ENCODE measurements at places on chromosomes 11 and 22.

DNA sequence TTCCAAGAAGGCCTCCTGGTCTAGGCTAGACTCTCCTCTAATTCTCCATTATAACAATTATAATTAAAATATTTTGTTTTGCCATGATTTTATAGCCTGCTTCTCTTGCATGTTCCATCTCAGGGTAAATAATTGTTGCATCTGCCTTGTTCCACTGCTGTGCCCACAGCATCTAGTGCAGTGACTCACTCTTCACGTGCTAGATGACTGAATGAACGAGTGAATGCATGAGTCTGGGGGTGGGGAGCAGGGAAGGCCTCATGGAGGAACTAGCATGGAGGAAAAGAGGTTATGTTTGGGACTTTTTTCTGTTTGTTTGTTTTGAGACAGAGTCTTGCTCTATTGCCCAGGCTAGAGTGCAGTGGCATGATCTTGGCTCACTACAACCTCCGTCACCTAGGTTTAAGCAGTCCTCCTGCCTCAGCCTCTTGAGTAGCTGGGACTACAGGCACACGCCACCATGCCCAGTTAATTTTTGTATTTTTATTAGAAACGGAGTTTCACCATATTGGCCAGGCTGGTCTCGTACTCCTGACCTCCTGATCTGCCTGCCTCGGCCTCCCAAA lies 5.2 kb upstream of the OAF start:
- ATAC-seq: no peak

GRCh38 chr11:126587541-126587940 lies 232.1 kb downstream of the ST3GAL4 start:
- ATAC-seq: no peak

DNA sequence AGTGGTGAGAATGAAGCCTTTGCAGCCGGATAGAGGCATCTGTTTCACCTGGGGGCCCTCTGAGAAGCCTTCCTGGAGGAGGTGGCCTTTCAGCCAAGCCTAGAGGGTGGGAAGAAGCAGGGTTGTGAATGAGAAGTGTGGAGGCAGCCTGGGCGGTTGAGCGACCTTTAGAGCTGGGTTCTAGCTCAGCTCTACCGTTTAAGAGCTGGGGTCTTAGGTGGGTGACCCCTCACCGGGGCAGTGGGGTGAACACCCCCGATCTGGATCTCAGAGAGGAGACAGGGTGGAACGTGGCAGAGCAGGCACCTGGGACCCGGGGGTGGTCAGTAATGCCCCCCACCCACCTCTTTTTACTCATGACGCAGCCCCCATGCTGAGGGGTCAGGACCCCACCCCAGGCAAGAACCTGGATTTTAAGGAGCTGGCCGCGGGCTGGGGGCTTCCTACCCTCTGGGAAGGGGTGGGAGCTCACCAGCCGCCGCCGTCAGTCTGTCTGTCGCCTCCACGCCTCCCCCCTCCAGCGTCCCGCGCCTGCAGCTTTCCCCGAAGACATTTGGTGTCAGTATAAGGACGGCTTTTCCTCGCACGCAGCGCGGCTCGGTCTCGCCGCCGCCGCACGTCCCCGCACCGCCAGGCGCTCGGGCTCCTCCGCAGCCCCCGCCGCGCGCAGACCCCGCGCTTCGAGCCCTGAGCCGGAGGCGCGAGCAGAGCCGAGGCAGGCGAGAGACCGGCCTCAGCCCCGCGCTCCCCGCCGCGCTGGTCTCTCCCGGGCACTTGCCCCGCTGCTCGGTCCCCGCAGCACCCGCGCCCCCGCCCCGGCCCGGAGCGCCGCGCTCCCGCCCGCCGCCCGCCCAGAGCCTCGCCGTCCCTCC lies 13.3 kb upstream of the CACNA1I start:
- peak; percentile 44 for ATAC-seq

GRCh38 chr11:78560826-78561484 lies 13.7 kb downstream of the NARS2 start:
- ATAC-seq: no peak

DNA sequence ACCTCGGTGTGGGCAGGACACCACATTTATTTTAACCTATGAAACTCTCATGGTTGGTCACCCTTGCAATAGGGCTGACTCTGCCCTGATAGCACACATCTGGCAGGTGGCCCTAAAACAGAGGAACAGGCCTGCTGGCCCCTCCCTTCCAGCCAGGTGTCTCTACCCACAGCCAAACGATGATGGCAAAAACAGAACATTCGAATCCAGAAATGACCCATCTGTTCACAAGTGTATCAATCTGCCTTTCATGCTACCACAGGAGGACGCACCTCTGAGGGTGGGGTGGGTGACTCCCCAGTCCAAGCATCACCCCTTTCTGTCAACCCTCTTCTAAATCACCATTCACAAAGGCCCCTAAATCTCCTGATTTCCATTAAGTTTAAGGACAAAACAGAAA lies 118.1 kb downstream of the ETS1 start:
- peak; percentile 8 for ATAC-seq

DNA sequence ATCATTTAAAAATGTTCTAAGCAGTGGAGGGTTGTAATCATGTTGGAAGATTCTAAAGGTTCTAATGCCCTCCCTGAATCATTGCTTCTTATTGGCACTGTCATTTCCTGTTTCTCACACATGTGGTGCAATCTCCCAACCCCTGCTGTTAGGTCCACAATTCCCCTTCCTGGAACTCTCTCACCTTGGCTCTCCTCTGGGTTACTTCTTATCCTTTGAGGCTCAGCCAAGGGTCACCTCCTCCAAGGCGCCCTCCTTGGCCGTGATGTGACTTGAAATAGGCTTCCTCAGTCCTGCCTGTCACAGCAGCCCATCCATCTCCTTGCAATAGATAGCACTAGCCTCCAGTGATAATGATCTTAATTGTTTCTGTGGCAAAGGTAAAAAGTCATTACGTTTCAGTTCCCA lies 149.8 kb downstream of the TTC17 start:
- no peak for ATAC-seq

DNA sequence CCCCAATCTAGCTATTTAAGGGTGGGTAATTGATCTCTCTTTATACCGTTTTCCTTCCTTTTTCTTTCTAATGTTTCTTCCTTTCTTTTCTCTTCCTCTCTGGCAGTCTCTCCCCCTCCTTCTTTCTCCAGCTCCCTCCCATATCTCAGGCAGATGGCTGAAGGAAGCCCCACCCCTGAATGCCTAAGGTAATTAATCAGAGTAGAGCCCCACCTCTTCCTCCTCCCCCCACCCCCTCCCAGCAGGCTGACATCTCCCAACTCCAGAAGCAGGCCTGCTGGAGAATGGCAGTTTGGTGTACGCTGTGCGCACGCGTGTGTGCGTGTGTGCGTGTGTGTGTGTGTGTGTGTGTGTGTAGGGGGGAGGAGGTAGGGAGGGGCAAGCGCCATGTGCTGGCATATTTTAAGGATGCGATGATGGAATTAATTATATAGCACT lies 122.6 kb downstream of the APOL5 start:
- ATAC-seq: no peak

- ATAC-seq: no peak
These were observed 34.0 kb upstream of the TRPC6 start for GRCh38 chr11:101617735-101618332.
